C1 segment of cervical spinal cord (tissue), 14 donors: ENCODE measurements at places on chromosomes 4 and X.

DNA sequence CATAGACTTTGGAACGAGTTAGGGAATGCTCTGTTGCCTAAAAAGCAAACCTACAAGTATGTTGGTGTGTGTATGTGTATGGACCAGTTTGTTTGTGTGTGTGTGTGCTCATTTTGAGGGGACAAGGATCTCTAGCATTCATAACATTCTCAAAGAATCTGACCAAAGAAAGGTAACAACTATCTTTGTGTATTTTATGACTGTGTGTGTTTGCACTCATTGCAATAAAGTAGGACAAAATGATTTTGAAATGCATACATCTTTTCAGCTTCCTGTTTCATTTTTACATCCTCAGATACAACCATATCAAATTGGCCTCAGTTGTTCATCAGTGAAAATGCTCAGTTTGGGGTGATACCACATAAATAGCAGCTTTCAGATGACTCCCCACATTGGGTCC lies 8.3 kb upstream of the XK start:
- DNase-seq: no peak

DNA sequence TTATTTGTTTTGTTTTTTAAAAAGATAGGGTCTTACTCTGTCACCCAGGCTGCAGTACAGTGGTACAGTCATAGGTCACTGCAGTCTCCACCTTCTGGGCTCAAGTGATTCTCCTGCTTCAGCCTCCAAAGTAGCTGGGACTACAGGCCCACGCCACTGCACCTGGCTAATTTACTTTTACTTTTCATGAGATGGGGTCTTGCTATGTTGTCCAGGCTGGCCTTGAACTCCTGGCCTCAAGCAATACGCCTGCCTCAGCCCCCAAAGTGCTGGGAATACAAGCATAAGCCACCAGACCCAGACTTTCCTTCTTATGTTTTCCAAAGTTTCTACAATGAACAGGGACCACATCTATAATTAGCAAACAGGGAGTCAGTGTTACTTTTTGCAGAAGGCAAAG lies 37.9 kb upstream of the MXD4 start:
- no peak for DNase-seq

DNA sequence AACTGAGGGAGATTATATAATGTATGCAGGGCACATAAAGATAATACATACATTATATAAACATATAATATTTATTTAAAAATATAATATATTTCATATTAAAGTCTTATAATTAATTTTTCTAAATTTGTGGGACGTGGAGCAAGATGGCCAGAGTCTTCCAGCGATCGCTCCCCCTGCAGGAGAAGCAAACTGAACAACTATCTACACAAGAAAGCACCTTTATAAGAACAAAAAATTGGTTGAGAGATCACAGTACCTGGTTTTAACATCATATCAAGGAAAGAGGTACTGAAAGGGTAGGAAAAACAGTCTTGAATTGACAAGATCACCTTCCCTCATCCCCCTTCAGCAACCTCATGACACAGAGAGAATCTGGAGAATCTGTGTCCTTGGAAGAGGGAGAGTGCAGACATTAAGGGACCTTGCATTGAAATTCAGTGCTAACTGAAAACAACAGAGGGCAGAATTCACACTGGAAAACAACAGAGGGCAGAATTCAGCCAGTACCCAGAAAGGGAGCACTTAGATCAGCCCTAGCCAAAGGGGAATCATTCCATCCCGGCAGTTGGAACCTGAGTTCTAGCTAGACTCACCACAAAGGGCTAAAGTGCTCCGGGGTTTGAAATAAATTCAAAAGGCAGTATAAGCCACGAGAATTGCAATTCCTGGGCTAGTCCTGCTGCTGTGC lies 262.5 kb upstream of the NDST3 start:
- no peak for DNase-seq

GRCh38 chrX:22740836-22741235 lies 258.9 kb upstream of the DDX53 start:
- no peak for DNase-seq

- DNase-seq: no peak
Observed at GRCh38 chr4:6767386-6767747, 15.2 kb upstream of the KIAA0232 start.

- DNase-seq: no peak
Observed at GRCh38 chrX:48694776-48695533, 1.6 kb upstream of the SUV39H1 start.

- DNase-seq: no peak
Observed at GRCh38 chrX:152638443-152638904, 779 bp downstream of the GABRQ start.

GRCh38 chr4:118814891-118815290 lies 21.0 kb downstream of the SEC24D start:
- no peak for DNase-seq

DNA sequence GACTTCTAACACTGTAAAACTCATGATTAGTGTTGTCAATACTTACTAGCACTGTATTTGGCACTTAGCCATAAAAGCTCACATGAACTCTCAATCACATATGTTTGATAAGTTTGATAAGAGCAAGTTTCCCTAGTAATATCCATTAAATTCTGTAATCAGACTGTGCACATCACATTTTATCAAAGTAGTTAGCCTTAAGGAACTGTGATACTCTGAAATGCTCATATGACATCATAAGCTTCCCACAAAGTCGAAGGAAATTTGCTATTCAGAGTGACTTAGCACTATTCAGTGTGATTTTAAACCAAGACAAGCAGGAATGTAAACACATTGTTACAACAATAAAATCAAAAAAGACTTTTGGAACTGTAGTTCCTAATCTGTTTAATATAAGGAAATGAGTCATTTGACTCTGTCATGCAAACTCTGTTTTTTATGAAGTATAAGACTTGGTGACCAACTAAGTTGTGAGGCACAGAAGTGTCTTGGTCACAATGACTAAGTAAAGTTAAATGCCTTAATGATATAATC lies 6.7 kb downstream of the SLC7A11 start:
- no peak for DNase-seq
